ENCODE measurements at places on chromosomes 6 and 20.

GRCh38 chr6:162750776-162751175 is 23.0 kb downstream of the PACRG start:
- no peak for DNase-seq

- no peak for DNase-seq
These were observed 11.3 kb downstream of the PTPN1 start for GRCh38 chr20:50521221-50522052.

DNA sequence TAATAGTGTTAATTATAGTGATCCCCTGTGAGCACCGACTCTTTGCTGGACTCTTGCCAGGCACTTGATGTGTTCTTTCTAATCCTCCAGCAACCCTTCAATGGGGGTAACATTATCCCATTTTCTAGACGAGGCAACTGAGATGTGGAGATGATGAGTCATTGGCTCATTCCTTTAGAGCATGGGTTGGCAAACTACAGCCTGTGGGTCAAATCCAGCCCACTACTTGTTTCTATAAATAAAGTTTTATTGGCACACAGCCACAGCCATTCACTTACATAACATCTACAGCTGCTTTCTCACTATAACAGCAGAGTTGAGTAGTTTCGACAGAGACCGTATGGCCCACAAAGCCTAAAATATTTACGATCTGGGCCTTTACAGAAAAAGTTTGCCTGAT is 249.5 kb upstream of the KCNG1 start:
- no peak for DNase-seq

GRCh38 chr6:116397914-116398313 is 27.2 kb downstream of the DSE start:
- DNase-seq, result no peak

DNA sequence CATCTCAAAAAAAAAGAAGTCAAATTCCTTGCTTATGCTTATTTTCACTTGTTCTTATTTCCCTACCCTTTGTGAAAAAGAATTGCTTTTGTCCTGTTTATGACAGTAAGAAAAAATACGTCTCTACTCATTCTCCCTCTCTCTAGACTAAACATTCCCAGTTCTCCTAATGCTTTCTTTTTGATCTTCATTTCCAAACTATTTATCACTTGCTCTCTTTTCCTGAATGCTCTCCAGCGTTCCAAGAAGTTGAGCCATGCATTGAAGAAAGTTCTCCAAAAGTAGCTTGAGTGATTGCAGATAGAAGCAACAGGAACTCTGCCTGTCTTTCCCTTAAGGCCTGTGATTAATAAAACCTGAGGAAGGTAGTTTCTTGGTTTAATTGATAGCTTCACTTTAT is 53.1 kb upstream of the TMEM170B start:
- no peak for DNase-seq

DNA sequence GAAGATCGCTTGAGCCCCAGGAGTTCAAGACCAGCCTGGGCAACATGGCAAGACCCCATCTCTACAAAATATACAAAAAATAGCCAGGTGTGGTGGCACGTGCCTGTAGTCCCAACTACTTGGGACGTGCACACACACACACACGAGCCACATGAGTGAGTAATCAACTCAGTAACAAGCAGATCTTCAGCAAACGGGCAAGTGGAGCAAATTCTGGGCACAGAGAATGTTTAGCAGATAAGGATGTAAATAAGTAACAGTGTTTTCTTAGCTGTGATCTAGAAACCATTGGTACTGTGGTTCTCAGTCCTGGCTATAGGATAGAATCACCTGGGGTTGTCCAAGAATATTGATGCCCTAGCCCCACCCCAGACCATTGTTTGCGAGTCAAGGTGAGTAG is 6.1 kb downstream of the PAQR8 start:
- no peak for DNase-seq

DNA sequence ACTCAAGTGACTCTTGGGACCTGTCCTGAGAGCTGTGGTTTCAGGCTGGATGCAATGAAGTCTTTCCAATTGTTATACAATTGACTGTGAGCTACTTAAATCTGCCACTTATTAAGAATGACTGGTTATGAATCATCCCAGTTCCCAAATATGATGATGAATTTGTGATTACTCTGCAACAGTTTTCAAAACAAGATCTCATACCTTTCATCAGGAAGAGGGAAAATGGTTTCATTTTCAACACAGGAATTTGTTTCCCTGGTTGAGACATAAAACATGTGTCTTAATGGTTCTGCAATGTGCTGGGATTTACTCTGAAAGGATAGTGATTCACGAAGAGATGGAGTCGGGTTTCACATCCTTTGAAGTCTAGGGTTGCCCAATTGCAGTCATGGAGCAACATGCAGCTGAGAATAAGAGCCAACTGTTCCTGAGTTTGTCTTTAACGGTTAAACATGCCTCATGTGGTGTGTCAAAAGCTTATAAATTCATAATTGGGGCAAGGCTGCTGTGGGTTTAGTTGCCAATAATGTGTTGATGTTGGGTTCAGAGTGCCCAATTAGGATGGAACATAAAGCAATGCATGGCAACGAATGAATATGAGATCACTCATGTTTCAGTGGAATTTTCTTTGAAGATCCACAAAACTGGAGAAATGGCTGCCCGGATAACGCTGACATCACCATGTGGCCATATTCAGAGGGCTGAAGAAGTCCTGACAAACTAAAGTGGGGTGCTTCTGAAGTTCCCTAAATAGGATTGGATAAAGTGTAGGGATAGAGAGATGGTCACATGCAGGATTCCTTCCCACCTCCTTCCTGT is 41.0 kb downstream of the CYP24A1 start:
- DNase-seq, result no peak

GRCh38 chr6:43919774-43920173 is 149.8 kb downstream of the VEGFA start:
- DNase-seq, result no peak

All from CD4-positive, alpha-beta T cell treated with Interleukin-4 for 1 hour (primary cell).